ENCODE measurements at places on chromosomes 6 and 20.

DNA sequence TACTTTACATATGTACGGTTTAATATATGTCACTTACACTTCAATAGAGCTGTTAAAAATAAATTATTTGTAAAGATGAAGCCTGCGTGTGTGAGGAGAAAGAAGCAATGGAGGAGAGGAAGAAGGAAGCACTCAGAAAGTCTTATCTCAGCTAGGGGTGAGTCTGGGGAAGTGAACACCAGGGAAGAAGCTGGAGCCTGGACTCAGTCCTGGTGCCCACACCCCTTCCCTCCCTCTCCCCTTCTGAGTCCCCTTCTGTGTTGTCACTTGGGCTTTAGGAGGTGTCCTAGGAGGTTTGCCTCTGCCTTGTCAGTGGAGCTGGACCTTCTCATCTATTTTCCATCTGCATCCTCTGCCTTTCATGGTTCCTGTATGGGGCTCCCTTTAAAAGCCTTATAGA is 1.9 kb downstream of the SIRPB2 start:
- no peak for DNase-seq

GRCh38 chr20:38126932-38127621 is 38.0 kb downstream of the TGM2 start:
- no peak for DNase-seq

- no peak for DNase-seq
Measured at GRCh38 chr6:131976545-131977061, 25.4 kb upstream of the CCN2 start.

DNA sequence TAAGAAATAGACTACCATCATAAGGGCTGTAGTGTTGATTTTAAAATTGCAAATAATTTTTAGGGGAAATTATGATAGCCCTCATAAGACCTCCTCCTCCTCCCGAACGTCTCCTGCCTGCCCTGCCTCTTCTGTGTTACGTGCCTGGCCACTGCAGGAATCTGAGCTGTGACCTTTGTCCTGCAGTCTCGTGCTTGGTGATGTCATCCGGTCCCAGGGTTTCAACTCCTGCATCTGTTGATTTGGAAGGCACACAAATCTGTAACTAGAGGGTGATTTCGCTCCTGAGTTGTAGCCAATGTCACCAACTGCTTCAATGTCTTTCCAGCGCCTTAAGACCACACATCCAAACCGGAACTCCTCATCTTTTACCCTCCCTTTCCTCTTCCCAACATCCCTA is 163.2 kb downstream of the AIG1 start:
- no peak for DNase-seq

DNA sequence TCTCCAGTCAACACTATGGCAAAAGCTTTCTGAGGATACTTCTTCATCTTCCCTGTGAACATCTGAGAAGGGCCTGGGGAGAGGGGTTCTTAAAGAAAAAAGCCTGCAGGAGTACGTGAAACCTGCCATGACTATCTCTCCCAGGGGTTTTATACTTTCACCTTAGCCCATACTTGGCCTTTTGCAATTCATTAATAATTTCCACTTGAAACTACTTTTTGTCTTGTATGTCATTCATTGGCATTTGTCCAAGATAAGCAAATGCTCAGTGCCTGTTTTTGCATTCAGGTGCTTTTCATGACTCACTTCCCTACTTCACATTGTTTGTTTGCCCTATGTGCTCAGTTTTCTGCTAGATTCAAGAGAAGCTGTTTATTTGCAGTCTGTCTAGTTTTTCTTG is 580.3 kb upstream of the GJE1 start:
- DNase-seq: no peak

DNA sequence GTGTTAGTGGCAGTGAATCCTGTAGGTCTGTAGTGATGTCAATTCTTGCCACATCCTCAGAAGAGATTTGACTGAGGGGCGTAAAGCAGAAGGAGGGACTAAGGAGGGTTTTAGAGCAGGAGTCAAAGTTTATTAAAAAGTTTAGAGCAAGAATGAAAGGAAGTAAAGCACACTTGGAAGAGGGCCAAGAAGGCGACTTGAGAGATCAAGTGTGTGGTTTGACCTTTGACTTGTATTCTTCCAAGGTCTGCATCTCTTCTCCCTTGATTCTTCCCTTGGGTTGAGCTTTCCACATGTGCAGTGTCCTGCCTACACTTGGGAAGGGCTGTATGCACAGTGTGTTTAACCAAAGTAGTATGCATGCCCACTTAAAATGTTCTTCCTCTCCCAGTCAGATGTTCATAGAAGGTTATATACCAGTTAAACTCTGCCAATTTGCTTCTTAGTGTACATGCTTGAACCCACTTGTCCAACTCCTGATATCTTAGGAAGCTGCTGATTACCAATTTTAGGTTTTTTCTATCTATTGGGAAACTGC is 627.6 kb downstream of the MMUT start:
- no peak for DNase-seq

GRCh38 chr6:88266126-88266525 is 100.0 kb upstream of the CNR1 start:
- DNase-seq: no peak

GRCh38 chr20:34150306-34151000 is 38.4 kb upstream of the EIF2S2 start:
- DNase-seq: no peak

- no peak for DNase-seq
Measured at GRCh38 chr6:42294759-42295158, 77.1 kb upstream of the MRPS10 start.

GRCh38 chr6:11062715-11063114 is 18.6 kb upstream of the ELOVL2 start:
- DNase-seq: no peak

GRCh38 chr6:126227833-126228702 is 111.8 kb upstream of the CENPW start:
- DNase-seq: no peak

- DNase-seq: no peak
Measured at GRCh38 chr20:32218156-32218900, 10.6 kb downstream of the POFUT1 start.

DNA sequence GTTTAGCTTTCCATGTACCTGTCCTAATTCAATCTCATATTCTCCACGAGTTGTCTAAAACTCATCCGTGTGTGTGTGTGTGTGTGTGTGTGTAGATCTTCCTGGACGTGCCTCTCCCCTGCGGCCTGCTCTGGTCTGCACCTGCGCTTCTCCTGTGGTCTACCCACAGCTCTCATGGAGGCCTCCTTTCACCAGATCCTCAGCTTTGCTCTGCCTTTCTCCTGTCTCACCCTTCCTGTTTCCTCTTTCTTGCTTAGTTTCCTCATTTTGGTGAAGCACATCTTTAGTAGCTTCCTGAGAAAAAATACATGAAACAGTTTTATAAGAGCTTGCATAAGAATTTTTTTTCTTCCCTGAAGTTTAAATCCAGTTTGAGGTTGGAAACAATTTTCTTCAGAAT is 18.1 kb downstream of the SLX4IP start:
- peak; percentile 7 for DNase-seq

GRCh38 chr6:148743476-148743875 is 3.4 kb upstream of the UST start:
- no peak for DNase-seq

DNA sequence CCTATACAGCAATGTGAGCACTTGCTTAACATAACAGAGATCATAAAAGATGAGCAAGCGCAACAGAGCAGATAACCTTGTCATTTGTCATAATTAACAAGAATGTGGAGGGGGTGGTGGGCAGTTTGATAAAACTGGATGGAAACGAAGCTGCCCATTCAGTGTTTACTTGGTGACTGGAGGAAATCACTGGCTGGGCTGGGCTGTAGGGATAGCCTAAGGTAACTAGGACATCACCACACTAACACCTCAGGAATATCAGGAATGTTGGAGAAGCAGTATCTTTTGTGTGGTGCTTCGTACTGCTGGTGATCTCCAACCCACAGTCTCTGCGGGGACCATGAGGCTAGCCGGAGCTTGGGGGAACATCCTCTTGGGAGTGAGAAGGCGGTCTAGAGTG is 218.4 kb downstream of the HIVEP2 start:
- DNase-seq: no peak

GRCh38 chr6:159892053-159892452 is 1.3 kb downstream of the MAS1 start:
- no peak for DNase-seq

- DNase-seq: no peak
Measured at GRCh38 chr6:159838020-159838744, 38.1 kb downstream of the PNLDC1 start.

DNA sequence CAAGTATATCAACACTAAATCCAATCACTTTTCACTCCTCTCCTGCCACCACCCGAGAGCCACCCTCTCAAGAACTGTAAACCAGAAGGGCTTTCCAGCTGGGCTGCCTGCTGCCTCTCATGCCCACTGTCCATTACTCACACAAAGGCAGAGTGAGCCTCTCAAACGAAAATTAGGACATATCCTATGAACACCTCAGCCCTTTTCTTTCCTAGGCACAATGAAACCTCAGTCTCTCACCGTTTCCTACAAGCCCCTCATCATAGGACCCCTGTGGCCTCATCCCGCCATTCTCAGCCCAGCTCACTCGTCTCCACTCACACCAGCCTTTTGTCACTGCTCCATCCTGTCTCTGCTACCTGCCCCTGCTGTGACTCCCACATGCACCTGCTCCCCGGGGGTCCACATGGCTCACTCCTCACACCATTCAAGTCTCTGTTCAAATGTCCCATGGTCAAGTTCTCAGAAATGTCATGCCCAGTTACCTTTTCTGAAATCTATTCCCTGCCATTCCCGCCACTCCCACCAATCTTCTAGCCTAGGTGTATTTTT is 7.4 kb downstream of the HLA-F start:
- DNase-seq: no peak

GRCh38 chr20:37278966-37279590 is 10.4 kb upstream of the MANBAL start:
- no peak for DNase-seq

GRCh38 chr20:44610313-44610962 is 28.1 kb downstream of the PKIG start:
- DNase-seq: no peak

DNA sequence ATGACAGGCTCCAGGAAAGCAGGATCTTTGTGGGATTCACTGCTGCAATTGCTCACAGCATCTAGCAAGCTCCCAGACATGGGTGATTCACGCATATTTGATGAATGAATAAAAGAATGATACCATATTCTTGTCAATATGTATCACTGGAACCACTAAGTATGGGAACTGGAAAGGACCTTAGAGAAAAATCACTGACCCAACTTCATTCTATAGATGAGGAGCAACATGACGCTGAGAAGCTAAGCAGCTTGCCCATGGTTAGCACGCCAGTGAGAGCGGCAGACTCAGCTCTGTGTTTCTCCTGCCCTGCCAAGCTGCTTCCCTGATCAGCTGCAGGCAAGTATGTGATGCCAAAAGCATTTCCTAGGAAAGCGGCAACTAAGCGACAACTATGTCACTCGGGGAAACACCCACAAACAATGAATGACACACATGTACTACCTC is 66.8 kb downstream of the PPP1R3G start:
- DNase-seq: no peak

DNA sequence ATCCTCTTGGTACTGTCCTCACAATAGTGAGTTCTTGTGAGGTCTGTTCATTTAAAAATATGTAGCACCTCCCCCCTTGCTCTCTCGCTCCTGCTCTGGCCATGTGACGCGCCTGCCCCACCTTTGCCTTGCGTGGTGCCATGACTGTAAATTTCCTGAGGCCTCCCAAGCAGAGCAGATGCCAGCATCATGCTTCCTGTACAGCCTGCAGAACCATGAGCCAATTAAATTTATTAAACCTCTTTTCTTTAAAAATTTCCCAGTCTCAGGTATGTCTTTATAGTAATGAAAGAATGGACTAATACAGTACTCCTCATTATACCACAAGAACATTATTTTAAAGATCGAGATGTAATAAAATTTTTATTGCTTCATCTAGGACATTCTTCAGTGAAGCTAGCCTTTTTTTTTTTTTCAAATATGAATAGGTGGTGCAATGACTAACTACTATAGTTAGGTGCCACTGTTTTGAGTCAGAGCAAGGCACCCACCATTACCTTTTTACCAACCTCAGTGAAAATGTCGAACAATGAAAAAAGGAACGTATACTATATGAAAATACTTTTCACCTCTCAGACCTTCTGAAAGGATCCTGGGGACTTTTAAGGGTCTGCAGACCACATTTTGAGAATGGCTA is 191.1 kb upstream of the SGK1 start:
- no peak for DNase-seq

- no peak for DNase-seq
Measured at GRCh38 chr6:144993870-144994269, 708.7 kb downstream of the UTRN start.

DNA sequence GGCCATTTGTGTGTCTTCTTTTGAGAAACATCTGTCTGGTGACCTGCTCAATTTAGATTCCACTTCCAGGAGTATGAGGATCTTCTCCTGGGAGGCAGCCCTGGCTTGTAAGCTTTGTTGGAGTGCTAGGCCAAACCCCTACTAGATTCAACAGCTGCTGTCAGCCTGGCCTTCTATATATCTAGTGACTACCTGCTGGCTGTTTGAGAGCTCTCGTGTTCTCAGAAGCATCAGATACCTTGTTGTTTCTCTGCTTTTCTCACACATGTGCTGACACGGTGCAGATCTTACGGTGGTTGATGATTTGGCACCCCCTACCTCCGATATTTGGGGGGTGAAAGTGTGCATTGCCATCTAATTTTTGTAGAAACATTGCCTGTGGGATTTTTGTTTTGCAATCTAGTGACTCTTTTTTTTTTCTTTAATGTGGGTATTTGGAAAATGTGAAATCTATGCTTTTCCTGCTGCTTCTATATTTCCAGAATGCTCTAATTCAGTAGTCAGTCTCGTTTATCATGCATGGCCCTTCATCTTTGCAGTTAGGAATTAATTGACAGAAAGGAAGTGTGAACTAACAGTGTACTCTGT is 4.7 kb downstream of the CCN2 start:
- no peak for DNase-seq

DNA sequence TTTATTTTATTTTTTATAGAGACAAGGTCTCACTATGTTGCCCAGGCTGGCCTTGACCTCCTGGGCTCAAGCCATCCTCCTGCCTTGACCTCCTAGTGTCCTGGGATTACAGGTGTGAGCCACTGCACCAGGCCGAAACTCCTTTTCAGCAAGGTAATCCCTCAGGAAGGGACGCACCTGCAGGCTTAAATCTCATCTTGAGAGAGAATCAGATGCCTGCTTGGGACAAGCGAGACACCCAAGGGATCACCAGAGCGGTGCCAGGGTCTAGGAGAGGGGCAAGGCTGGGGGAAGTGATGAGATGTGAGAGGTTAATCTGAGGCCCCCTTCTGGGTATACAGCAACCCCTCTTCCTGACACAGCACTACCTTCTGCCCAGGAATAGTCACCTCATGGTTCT is 4.0 kb upstream of the ATP9A start:
- DNase-seq: no peak

GRCh38 chr6:55674672-55675071 is 95.7 kb upstream of the HMGCLL1 start:
- DNase-seq: no peak

GRCh38 chr6:84516154-84516553 is 248.2 kb downstream of the TBX18 start:
- no peak for DNase-seq

GRCh38 chr20:16474363-16474762 is 98.9 kb downstream of the KIF16B start:
- DNase-seq: no peak

GRCh38 chr6:80922916-80923455 is 816.5 kb downstream of the BCKDHB start:
- no peak for DNase-seq

GRCh38 chr6:103538381-103538780 is 1321.3 kb downstream of the HACE1 start:
- DNase-seq: no peak
